Foreskin melanocyte (primary cell): ENCODE measurements at places on chromosomes 7 and 10.

DNA sequence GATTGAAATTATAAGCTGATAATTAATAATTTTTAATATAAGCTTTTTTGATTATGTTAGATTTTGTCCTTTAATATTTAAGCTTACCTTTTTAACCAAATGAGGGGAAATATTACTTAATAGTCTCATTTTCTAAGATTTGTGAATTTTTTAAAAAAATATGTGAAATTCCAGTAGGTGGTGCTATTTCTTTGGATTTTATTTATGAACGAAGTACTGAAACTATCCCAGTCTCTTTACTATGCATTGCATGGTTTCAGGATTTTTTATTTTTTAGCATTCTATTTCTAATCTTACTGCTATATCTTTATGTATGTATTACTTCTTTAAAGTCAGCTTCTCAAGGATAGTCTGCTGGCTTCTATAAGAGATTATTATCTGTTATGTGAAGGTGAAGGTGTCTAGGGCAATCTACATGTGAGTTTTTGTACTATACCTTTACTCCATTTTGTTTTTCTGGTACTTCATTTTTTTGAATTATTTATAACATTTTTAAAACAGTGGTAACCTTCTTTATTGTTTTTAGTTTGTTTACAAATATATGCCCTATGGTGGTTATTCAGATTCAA lies 78.3 kb downstream of the ATRNL1 start:
- DNase-seq, result peak; percentile 4

DNA sequence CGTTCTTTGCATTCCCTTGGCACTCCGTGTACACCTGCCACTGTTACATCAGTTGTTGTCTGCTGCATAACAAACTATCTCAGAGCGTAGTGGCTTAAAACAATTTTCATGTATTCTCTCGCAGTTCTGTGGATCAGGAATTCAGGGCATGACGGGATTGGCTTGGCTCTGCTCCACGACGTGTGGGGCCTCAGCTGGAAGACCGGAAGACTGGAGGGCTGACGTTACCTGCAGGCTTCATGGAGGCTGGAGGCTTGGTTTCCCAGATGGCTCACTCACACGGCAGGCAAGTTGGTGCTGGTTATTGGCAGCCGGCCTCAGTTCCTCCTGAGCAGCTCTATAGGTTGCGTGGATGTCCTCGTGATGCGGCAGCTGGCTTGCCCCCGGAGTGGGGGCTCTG lies 25.5 kb downstream of the NYAP1 start:
- no peak for DNase-seq

- no peak for DNase-seq
Observed at GRCh38 chr10:73093922-73094850, 2.5 kb downstream of the P4HA1 start.

DNA sequence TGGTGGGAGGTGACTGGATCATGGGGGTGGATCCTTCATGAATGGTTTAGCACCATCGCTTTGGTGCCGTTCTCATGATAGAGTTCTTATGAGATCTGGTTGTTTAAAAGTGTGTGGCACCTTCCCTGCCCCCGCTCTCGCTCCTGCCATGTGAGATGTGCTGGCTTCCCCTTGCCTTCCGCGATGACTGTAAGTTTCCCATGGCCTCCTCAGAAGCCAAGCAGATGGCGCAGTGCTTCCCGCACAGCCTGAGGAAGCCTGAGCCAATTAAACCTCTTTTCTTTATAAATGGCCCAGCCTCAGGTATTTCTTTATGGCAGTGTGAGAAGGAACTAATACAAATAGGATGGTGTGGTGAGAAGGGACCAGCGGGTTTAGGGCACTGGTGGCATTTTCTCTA lies 243.3 kb upstream of the CELF2 start:
- DNase-seq, result no peak

DNA sequence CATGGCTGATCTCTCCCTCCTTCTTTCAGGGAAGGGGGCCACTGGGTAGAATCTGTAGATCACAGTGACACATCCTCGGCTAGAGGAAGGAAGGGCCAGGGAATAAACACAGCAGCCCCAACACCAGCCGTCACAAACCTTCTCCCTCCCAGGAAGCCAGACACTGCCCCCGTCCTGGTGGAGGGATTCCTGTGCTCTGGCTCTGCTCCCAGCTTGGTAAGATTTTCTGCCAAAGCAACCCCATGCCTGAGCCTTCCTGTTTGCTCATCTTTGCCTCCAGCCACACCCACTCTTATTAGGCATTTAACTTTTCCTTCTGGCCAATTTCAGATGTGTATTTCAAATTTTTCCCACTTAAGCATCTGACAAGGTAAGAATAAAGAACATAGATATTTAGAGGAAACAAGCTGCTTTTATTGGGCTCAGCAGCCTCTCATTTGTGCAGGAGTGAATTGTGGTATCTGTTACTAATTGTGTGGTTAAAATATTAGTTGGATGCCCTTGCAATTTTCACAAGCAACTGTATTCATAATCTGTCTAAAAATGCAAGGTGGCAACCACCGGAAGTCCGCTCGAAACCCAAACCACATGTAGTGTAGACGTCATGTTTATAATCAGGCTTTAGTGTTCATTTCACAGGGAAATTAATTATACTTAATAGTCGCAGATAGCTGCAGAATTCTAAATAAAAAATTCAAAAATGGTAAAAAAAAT lies 13.2 kb upstream of the NPS start:
- no peak for DNase-seq

DNA sequence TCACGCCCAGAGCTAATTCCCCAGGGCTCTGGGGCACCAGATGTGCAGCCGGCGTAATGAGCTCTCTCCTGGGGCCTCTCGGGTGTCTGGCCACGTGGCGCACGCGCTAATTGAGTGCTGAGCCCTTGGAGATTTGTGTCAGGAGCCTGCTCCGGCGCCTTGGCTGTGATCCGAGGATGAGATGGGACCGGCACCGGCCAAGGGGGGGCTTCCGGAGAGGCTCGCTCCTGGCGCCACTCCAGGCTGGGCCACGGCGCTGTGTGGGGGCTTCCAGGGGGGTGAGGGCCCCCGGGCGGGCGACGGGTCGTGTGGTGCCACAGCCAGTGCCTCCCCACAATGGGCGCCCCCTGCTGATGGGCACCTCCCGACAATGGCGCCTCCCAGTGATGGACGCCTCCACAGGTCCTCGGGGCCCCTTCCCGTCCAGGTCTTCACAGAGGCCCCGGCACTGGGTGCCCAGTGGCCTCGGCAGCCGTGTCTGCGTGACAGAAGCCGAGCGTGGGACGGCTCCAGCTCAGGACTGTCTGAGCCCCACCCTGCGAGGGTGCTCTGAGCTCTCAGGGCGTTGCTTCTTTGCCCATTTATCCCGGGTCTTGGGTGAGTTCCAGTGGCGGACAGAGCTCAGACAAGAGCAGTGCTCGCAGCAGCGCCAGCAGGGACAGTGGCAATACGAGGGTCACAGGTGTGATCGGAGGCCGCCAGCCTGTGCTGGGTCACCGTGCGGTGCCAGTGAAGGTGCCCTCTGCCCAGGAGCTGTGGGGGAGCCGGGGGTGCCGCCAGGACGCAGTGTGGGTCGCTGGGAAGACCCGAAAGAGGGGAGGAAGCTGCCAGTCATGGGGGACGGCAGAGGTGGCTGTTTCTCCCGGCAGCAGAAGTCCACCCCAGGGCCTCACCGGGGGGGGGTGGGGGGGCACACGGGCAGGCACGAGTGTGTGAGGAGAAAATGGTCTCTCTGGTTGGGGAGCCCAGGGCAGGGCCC lies 8.2 kb upstream of the NKX6-2 start:
- no peak for DNase-seq

- no peak for DNase-seq
Observed at GRCh38 chr7:23385140-23385539, 85.2 kb downstream of the IGF2BP3 start.

DNA sequence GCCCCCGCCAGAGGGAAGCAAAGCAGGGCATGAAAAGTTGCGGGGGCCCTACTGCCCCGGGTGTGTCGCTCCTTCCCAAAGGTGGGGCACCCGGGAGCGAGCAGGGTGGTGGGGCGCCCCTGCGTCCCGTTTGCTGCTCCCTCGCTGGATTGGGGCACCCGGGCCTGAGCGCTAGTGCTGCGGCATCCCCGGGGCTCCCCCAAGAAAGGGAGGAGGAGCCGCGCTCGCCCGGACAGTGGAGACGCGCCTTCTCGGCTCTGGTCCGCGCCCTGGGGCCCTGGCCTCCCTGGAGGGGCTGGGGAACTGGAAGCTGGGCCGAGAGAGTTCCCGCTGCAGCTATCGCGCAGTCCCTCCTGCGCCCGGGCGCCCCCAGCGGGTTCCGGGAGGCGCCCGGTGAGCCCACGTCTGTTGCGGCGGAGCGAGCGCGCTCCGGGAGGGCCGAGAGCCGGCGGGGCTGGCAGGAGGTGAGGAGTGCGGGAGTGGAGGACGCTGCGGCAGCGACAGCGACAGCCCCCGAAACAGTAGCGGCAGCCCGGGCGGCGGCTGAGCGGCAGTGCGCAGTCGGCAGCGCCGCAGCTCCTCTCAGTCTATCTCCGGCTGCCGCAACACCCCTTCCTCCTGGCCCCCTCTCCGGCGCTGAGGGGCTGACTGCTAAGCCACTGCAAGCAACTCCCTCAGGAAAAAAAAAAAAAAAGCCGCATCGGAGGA lies 504 bp upstream of the BMPER start:
- DNase-seq, result no peak

- peak; percentile 7 for DNase-seq
Observed at GRCh38 chr7:130560972-130561371, 69.1 kb downstream of the MEST start.

- DNase-seq, result no peak
Observed at GRCh38 chr10:100395626-100396025, 48.6 kb downstream of the SCD start.

GRCh38 chr10:50456719-50457118 lies 167.0 kb downstream of the SGMS1 start:
- no peak for DNase-seq

GRCh38 chr10:44293306-44293778 lies 91.6 kb downstream of the CXCL12 start:
- DNase-seq, result no peak

- DNase-seq, result no peak
Observed at GRCh38 chr10:89371987-89372386, 5.9 kb upstream of the IFIT1B start.

GRCh38 chr10:35735412-35735811 lies 93.3 kb upstream of the FZD8 start:
- DNase-seq, result no peak

DNA sequence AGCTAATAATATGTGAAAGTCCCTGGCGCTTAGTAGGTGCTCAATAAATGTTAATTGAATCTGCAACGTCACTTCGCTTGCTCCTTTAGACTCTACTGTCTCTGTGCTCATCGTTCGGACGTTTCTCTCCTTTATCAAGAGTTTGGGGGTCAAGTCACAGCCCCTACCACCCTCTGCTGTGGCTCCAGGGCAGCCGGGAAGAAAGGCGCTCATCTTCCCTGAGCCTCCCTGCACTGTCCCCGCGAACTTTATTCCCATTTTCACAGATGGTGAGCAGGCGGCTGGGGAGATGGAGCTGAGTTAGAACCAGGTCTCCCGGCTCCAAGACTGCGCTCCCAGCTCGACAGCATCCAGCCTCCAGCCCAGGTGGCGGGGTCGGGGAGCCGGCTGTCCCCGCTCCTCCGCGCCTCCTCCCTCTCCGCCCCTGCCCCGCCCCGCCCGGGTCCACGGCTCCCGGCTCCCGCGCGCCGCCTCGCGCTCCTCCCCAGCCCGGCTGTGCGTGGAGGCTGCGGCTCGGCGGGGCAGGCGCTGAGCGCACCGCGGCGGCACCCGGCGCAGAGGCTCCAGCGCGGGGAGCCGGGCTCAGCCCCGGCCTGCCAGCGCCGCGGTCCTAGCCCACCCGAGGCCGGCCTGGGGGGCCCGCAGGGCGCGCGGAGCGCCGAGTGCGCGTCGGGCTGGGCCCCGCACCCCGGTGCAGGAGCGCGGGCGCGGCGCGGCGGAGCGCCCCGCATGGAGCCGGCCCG lies at the start of gene CLEC2L:
Gene CLEC2L (plus strand): TSS at position 487 of the 743 bp plus-strand sequence. CDS start 243 bp downstream, at position 730.
- no peak for DNase-seq

DNA sequence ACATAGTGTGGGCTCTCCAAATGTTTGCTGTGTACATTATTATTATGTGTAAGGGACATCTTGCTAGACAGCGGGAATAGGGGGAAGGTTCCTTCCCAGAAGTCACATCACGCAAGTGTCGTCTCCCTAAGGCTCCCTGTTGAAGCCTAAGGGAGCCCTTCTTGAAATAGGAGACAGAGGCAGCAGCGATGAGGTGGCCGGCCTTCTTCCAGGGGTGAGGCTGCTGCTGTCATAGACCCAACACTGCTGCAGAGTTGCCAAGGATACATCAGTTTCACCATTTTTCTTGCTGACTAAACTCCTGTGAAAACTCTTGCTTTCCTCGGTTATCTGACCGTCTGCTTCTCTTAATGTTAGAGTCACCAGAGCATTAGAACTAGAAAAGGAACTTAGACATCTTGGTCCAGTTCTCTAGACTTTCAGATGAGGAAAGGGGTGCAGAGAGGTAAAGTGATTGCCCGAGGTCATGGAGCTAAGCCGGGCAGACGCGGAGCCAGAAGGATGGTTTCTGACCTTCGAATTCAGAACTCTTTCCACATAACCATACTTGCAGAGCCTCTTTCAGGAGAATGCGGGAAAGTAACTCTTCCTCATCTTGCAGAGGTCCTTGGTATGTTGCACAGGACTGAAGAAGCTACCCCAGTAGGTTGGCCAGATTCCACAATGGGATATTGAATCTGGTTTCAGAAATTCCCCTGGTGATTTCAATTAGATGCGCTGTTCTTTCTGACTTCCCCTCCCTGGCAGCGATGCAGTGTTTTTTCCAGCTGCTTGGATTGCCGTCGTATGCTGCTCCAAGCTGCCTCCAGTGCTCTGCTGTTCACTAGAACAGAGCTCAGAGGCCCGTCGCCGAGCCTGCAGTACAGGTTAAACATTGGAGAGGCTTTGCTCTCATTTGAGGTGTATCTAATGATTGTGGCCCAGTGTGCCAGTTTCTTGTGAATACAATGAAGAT lies 217.1 kb downstream of the CAMK1D start:
- DNase-seq, result no peak

DNA sequence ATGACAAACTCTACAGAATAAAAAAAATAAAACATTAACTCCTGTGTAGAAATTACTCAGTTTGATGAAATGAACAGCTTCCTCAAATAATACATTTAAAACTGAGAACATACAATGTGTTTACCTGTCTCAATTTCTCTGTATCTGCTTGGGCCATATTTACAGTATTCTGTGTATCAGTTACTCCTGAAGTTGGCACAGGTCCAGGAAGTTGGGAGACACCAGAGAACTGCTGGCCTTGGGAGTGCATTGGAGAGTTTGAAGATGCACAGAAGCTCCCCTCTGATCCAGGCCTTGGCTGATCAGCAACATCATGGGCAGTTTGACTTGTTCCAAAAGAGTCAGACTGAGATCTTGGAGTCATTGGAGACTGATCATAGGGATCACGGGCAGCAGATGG lies 155.1 kb downstream of the GALNT11 start:
- no peak for DNase-seq

- DNase-seq, result no peak
Observed at GRCh38 chr7:45001138-45001694, 1.2 kb downstream of the CCM2 start.

DNA sequence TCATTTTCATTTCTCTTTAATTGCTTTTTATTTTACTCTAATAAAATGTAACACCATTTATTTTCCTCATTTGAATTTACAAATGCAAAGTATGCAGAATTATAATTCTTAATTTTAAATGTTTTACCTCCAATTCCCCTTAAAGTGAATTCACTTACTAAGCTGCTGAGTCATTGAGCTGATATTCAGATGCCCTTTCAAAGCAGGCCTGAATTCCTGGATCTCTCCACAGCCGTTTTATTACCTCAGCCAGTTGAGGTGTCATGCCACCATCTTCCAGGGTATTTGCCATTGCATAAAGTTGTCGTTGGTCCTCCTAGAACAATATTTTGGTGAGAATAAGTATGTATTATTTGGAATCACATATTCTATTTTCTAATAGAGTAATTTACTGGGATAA lies 33.2 kb downstream of the GNAT3 start:
- DNase-seq, result no peak

- no peak for DNase-seq
Observed at GRCh38 chr10:24857031-24857725, 95.2 kb downstream of the PRTFDC1 start.
